ENCODE measurements at places on chromosomes 2 and 18. TPM values are rescaled to one million over a fixed set of nuclear protein-coding genes. Genes with fewer than 3 reads are reported as not detected.

DNA sequence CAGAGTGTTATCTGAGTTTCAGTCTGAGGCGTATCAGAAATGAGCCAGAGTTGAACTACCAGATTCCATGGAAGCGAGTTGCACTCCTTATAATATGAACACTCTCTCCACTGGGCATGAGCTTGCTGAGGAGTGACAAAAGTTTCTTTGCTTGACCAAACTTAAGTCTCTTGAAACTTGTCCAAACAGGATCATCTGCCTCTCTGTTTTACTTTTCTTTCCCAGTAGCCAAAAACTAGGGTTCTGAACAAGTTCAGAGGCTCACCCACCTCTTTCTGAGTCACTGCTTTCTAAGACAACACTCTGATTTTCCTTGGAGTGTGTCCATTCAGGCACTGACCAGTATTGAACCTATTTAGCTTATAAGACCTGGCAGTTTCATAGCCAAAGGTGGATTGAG lies 233.2 kb upstream of the TCF4 start:
- no peaks in the 10 kb centered on the region for H3K27me3 ChIP-seq
- H3K36me3 ChIP-seq = no peaks in the 10 kb centered on the region
- no peak overlapping the region for H3K4me3 ChIP-seq
- H3K4me1 ChIP-seq = peaks cover 15% of the 10 kb centered on the region

ACKR3 gene
- total RNA-seq = 56.6 TPM

DNA sequence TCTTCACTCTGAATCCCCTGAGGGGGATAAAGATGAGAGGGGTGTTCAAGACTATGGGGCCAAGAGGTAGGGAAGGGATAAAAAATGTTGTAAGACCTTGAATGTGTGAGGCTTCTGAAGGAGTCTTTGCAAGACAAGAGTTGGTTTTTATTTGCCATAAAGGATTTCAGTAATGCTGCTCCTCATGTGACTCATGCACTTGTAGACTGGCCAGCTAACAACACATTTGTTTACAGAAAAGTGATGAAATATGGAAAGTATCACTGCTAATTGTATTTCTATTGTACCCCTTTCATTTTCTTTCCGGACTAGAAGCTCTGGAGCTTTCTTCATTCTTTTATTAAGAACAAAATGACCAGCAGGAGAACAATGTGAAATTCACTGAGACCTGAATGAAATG lies 782.1 kb downstream of the EPHA4 start:
- no peak overlapping the region for H3K4me3 ChIP-seq
- no peak overlapping the region for H3K27ac ChIP-seq
- H3K36me3 ChIP-seq = no peaks in the 10 kb centered on the region

DNA sequence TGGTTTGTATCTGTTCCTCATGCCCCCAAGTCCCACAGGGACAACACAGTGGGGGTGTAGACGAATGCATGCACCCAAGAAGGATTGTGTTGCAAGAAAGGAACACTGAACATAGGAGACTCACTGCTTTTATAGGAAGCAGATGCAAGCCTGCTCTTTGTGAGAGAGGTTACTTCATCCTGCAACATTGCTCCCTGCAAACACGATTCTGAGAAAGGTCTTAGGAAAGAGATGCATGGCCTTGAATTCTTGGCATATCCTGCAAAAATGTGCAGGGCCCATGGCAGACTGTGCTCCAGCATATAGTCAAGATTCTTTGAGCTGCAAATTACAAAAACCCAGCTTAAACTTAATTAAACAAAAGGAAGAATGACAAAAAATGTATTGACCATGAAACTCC lies 312.2 kb upstream of the MGAT5 start:
- no peak overlapping the region for H3K4me3 ChIP-seq
- H3K36me3 ChIP-seq = no peaks in the 10 kb centered on the region
- H3K4me1 ChIP-seq = no peaks in the 10 kb centered on the region
- no peak for DNase-seq

- no peak overlapping the region for H3K4me3 ChIP-seq
- no peaks in the 10 kb centered on the region for H3K27me3 ChIP-seq
- no peaks in the 10 kb centered on the region for H3K4me1 ChIP-seq
- no peak overlapping the region for H3K27ac ChIP-seq
- no peaks in the 10 kb centered on the region for H3K36me3 ChIP-seq
Measured at GRCh38 chr18:77178559-77178958, 46.0 kb upstream of the MBP start.

UGT1A4 gene
- not detected for total RNA-seq

DNA sequence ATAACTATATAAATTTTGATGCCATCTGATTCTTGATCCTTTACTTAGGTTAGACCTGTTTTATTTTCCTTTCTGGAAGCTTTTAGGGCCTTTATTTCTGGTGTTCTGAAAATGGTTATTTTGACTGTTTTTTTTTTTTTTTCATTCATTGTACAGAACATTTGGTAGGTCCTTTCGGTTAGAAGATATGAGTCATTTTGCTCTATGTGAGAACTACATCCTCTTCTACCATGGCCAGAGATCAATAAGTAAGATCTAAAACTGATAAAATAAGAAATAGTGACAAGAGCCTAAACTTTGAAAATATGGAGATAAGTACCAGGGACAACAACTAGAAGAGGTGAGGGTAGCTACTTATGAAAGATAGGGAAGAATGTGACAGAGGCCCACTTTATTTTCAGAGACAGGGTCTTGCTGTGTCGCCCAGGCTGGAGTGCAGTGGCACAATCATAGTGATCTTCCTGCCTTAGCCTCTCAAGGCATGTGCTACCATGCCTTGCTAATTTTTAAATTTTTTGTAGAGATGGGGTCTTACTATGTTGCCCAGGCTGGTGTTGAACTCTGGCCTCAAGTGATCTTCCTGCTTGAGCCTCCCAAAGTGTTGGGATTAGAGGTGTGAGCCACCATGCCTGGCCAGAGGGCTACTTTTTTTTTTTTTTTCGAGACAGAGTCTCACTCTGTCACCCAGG lies 66.5 kb downstream of the EIF2AK3 start:
- H3K27me3 ChIP-seq = no peaks in the 10 kb centered on the region
- H3K4me3 ChIP-seq = no peak overlapping the region
- no peak overlapping the region for H3K27ac ChIP-seq
- no peaks in the 10 kb centered on the region for H3K4me1 ChIP-seq
- no peak for DNase-seq

DNA sequence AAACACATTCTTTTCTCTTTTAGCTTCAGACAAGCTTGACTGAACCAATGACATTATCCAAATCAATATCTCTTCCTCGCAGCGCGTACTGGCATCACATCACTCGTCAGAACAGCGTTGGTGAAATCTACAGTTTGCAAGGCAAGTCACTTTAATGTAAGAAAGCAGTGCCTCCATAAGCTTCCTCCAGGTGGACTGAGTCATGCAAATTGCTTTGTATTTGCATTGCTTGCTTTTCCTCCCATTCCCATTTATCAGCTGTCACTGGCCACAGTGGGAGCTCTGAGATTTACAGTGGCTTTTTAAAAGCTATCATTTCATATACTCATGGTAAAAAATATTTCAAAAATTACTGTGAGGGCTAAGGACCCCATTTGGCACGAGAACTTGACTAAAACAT lies 189.9 kb downstream of the CD226 start:
- H3K4me3 ChIP-seq = no peak overlapping the region
- H3K27me3 ChIP-seq = no peaks in the 10 kb centered on the region
- H3K36me3 ChIP-seq = peaks cover 2% of the 10 kb centered on the region
- DNase-seq = no peak
- H3K27ac ChIP-seq = no peak overlapping the region

DNA sequence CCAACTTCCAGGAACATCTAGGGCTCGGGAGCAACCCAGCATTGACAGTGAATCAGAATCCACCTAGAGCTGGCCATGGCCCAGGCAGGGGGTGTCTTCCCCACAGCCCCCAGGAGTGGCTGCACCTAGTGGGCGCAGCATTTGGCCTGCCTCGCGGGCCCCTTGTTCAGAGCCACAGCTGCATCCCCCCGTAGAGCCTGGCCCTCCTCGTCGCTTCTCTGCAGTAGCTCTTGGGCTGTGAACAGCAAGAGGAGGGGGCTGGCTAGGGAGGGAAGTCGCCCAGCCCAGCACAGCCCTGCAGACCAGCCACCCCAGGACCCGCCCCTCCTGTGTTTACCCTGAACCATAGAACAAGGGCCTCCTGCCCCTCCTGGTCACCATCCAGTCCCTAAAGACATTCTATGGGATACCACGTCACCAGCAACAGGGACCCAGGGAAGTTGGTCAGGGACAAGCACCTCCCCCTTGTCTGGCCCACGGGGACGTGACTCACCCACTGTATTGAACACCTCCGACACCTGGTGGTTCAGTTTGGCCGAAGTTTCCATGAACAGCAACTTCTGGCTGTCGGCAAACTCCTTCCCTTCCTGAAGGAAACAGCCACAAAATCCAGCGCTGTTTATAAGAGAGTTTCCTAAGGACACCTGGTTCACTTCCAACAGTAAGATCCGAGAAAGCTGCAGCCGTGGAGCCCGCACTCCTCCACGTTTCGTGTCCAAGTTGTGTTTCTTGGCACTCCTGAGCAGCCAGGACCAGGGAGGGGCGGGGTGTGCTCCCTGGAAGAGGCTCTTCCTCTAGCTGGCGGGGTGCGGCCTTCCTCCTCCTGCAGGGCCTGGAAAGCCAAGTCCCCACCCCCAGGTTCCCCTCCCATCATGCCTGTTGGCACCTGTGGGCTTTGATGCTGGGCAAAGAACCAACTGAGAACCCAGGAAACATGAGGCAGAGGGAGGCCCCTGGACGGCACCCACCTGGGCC lies 8.8 kb downstream of the PRLH start:
- H3K27ac ChIP-seq = no peak overlapping the region
- DNase-seq = peak; percentile 87
- H3K27me3 ChIP-seq = peaks cover 2% of the 10 kb centered on the region
- H3K36me3 ChIP-seq = no peaks in the 10 kb centered on the region
- no peak overlapping the region for H3K4me3 ChIP-seq

- no peak overlapping the region for H3K27ac ChIP-seq
- H3K4me1 ChIP-seq = peaks cover 9% of the 10 kb centered on the region
- DNase-seq = no peak
- H3K27me3 ChIP-seq = no peaks in the 10 kb centered on the region
Measured at GRCh38 chr2:203886661-203887151, 19.1 kb downstream of the CTLA4 start.

GRCh38 chr18:73254564-73254963 lies 386.8 kb upstream of the NETO1 start:
- DNase-seq = no peak
- H3K36me3 ChIP-seq = no peaks in the 10 kb centered on the region
- peaks cover 8% of the 10 kb centered on the region for H3K27me3 ChIP-seq
- H3K4me3 ChIP-seq = no peak overlapping the region

AGAP1 gene
- 35.5 TPM for total RNA-seq

DNA sequence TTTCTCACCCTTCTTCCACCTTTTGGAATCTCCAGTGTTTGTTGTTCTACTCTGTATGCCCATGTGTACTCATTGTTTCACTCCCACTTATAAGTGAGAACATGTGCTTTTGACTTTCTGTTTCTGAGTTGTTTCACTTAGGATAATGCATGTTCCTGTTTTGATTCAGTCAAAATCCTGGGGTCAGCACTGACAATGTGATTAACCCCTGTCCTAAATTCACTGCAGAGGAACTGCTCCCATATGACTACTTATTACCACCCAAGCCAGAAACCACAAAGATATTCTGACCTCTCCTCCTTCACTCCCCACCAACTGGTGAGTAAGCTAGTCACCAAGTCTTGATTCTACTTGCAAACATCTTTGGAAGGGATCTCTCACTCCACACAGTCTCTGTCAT lies 251.4 kb upstream of the TCF4 start:
- H3K27ac ChIP-seq = no peak overlapping the region
- no peaks in the 10 kb centered on the region for H3K36me3 ChIP-seq
- DNase-seq = no peak
- no peaks in the 10 kb centered on the region for H3K27me3 ChIP-seq
- H3K4me3 ChIP-seq = no peak overlapping the region
- H3K4me1 ChIP-seq = peaks cover 38% of the 10 kb centered on the region

GRCh38 chr2:3611589-3611988 lies 16.7 kb downstream of the COLEC11 start:
- H3K36me3 ChIP-seq = no peaks in the 10 kb centered on the region
- H3K4me1 ChIP-seq = no peaks in the 10 kb centered on the region
- peak; percentile 53 for DNase-seq
- H3K4me3 ChIP-seq = no peak overlapping the region
- H3K27ac ChIP-seq = no peak overlapping the region

GRCh38 chr2:24496959-24497358 lies 5.9 kb downstream of the NCOA1 start:
- DNase-seq = no peak
- H3K4me1 ChIP-seq = peaks cover 23% of the 10 kb centered on the region
- H3K36me3 ChIP-seq = no peaks in the 10 kb centered on the region

DNA sequence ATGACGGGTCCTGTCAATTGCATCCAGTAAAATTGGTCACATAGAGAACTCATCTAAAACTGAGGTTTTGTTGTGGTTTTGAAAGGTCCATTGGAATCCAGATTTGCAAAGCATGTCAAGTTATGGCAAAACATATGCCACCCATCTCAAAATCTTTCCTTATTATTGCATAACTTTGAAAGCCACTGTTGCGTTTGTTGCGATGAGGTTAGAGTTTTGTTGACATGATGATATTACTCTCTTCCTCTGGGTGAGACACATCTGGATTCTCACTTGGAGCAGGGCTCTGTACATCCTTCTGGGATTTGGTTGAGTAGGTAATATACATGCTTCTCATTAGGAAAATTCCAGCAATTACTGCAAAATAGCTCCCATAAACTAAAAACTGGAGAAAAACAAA lies 20.6 kb downstream of the SCYGR5 start:
- no peak for DNase-seq
- H3K4me3 ChIP-seq = no peak overlapping the region
- no peak overlapping the region for H3K27ac ChIP-seq

DNA sequence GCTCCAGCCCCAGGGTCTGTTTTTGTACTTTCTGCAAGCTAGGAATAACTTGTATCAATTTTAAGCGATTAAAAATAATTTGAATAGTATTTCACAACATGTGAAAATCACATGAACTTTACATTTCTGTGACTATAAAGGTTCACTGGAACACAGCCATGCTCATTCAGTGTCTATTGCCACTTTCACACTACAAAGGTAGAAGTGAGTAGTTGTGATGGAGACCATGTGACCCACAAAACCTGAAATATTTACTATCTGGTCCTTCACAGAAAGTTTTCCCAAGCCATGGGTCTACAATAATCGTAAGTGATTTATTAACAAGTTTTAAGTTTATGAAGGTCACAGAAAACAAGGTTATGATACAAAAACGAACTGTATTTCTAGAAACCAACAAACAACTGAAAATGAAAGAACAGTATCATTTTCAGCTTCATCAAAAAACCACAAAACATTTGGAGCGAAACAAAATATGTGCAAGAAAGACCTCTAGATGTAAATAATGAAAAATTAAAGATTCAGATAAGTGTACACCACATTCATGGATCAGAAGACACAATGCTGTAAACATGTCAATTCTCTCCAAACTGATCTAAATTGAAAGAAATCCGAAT lies 68.9 kb upstream of the DNER start:
- H3K36me3 ChIP-seq = peaks cover 24% of the 10 kb centered on the region
- DNase-seq = no peak
- peaks cover 34% of the 10 kb centered on the region for H3K4me1 ChIP-seq
- no peak overlapping the region for H3K27ac ChIP-seq
- H3K27me3 ChIP-seq = no peaks in the 10 kb centered on the region

GRCh38 chr18:78972930-78973331 lies 6.7 kb upstream of the SALL3 start:
- H3K4me3 ChIP-seq = no peak overlapping the region
- no peak overlapping the region for H3K27ac ChIP-seq
- peaks cover 78% of the 10 kb centered on the region for H3K27me3 ChIP-seq

Measured in chondrocyte (in vitro differentiated cells).